ENCODE measurements at places on chromosomes 11 and 22. TPM values are rescaled to one million over a fixed set of nuclear protein-coding genes. Genes with fewer than 3 reads are reported as not detected.

DNA sequence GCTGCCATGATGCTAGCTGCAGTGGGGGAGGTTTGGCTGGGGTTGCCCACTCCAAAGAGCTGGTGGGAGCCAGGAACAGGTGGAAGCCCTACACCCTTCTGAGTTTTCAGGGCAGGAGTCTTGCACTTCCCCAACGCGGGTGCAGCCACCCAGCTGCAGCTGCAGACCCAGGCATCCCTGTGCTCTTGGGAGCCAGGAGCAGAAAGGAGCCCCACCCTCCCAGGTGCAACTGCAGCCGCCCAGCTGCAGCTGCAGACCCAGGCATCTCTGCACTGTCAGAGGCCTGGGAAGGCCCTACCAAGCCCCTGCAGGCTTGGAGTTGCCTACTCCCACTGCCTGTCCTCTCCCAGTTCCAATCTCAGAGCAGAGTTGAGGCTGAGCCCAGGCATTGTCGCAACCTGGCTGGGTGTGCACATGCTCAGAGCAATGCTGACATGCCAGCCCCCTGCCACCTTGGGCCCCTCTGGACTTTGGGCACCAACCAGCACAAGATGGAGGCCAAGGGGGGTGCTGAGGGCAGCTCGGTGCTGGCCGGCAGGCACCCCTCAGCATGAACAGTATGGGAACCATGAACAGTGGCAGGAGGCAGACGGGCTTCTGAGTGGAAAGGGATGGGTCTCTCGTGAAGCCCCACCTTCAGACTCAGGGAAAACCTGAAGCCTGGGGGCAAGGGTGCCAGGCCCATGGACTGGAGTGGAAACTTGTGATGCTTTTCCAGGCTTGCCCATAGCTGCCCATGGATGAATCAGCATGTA is 195.4 kb downstream of the DCDC1 start:
- DNase-seq = no peak

- no peak for DNase-seq
Observed at GRCh38 chr11:70705097-70705496, 306.8 kb downstream of the CTTN start.

DNA sequence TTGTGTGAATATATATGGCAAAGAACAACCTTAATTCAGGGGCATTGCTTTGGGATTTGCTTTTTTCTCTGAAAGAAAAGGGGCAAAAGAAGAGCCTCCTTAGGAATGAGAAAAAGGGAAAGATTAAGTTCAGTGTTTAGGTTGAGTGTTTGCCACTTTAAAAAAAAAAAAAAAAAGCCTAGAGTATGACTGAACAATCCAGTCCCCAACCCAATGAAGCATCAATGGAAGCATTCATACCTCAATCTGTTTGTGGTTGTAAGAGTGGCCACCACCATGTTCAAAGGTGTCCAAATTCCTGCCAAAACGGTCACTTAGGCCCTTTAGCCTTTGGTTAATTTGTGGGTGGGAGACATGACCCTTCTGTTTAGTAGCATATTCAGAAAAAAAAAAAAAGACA is 260.6 kb downstream of the SOX6 start:
- DNase-seq = no peak

DNA sequence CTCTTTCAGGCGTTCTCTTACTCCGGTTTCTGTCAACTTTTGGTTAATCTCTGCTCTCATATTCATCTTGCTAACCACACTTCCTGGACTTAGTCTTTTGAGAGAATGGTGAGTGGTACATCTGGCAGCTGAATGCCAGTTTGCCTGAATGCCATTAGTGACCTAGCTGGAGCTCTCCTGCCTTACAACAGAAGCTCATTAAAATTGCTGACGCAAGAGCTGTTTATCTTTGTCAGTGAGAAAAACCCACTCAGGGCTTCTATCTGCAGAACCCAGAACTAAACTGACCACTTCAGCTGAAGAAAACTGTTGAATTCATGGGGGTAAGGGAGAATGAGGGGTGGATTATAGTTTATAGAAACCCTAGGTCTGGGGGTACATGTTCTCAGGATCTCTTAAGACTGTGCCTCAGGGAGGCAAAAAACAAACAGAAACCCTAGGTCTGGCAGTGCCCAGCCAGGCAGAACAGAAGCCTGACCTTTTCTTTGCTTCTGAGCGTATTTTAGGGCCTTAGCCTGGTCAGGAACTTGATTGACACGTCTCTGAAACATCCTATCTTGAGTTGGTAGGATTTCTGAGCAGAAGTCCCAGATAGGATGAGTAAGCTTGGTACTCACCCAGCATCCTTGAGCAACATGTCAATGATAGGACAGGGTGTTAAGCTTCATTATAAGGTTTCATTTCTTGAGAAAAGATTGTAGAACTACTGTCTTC is 52.8 kb upstream of the YWHAH start:
- DNase-seq = no peak

DNA sequence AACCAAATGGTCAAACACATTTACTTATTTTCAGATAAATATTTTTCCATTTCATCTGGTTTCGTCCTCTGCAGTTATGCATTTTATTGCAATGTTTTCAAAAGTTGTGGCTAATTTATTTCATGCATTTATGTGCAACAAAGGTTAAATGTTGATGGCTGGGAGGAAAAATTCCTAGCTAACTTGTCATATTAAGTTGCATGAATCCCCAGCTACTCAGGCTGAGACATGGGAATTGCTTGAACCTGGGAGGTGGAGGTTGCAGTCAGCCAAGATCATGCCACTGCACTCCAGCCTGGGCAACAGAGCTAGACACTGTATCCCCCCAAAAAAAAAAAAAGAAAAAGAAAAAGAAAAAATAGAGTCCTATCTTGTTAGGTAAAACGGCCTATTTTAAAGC is 1862.4 kb upstream of the RAG2 start:
- peak; percentile 1 for DNase-seq

The CYP2D6 gene
- total RNA-seq = not detected

GRCh38 chr11:17296852-17297559 is 20.5 kb downstream of the NUCB2 start:
- DNase-seq = no peak

GRCh38 chr11:34143048-34143447 is 37.6 kb downstream of the NAT10 start:
- DNase-seq = no peak

DNA sequence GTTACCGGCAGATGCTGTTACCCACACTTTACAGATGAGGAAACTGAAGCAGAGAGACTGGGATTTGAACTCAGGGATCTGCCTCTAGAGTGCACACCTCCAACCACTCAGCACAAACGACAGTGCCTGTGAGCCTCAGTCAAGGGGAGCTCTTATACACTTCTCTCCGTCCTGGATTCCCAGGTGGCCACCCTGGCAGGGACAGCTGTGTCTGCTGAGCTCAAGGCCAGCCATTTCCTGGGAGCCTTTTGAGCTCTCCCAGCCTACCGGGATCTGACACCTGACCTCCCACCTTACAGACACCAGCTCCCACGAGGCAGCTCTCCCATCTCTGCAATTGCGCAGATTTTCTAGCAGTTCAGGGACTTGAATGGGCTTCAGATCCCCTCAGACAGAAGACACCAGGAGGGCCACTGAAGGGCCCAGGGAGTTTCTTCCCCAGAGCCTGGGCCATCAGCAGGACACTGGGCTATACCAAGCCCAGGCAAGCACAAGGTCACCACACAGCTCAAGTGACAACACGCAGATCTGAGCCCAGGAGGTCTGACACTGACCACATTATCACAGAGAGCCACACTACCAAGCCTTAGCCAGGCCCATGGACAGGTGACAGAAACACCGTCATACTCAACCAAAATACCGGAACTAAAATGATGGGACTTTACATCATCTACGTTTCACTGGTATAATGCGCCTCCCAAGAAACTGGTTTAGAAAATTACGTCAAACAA is 17.1 kb downstream of the PDGFB start:
- DNase-seq = no peak

DNA sequence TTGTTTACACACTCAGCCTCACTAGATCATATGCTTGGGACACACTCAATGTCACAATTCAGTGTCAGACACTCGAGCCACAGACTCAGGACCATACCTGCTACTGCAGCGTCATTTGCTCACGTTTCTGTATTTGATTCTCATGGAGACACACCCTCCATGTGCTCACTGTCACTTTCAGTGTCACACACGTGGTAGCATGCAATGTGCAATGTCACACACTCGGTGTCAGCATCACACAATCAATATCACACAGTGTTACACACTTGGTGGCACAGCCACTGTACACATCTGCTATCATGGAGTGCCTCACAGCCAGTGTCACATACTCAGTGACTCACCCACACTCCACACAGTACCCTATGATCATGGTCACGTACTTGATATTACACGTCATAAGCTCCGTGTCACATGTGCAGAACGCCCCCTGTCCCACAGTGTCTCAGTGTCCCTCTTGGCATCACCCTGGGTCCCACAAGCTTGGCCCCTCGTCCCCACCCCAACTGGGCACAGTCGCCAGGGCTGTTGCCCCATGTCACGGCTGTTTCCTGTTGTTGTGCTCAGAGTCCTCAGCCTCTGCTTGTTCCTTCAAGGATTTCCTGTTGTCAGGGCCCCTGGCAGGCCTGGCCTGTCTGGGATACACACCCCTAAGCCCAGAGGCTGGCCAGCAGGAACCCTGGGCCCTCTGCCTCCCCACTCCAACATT is 49.6 kb downstream of the PDE2A start:
- DNase-seq = no peak

DNA sequence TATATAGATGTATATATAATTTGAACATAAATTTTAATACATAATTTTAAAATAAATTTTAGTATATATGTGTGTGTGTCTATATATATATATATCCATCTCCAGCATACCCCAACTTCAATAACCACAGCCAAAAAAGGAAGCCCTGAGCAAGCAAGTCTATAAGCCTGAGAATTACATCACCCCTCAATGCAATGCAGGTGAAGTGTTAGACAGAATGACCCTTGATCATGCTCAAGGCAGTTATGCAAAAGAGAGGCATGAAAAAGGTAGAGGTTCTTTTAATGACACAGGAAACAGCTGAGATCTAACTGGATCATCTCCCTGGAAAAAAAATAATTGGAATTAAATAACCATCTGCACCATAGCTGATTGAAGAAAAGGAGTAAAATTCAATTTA is 557.9 kb upstream of the ANO5 start:
- DNase-seq = no peak

The DBX1 gene
- not detected for total RNA-seq

The SEPTIN3 gene
- not detected for total RNA-seq

DNA sequence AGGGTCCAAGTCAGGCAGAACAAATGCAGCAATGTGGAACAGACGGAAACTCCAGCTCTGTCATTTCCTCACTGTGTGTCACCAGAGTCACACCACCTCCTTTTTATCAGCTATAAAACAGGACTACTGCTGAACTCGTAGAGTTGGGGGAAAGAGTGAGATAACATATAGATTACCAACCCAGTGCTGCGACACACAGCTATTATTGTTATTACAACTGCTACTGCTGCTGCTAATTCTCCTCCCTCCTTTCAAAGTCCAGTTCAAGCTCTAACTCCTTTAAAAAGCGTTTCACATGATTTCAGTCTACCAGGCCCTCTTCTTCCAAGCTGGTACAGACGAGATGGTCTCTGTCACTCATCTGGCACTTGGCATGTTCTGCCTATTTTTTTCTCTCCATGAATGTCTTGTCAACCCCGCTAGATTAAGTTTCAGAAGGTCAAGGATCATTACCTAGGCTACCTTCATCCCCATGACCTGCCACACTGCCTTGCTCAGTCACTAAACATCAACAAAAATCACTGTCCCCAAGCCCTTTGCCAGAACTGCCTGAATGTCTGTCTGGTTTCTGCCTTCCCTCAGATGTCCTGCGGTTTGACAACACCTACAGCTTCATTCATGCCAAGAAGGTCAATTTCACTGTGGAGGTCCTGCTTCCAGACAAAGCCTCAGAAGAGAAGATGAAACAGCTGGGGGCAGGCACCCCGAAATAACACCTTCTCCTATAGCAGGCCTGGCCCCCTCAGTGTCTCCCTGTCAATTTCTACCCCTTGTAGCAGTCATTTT is 3.7 kb upstream of the MTFP1 start:
- no peak for DNase-seq

GRCh38 chr11:82046778-82047177 is 686.9 kb downstream of the FAM181B start:
- peak; percentile 76 for DNase-seq

The NOX4 gene
- 2.5 TPM for total RNA-seq

DNA sequence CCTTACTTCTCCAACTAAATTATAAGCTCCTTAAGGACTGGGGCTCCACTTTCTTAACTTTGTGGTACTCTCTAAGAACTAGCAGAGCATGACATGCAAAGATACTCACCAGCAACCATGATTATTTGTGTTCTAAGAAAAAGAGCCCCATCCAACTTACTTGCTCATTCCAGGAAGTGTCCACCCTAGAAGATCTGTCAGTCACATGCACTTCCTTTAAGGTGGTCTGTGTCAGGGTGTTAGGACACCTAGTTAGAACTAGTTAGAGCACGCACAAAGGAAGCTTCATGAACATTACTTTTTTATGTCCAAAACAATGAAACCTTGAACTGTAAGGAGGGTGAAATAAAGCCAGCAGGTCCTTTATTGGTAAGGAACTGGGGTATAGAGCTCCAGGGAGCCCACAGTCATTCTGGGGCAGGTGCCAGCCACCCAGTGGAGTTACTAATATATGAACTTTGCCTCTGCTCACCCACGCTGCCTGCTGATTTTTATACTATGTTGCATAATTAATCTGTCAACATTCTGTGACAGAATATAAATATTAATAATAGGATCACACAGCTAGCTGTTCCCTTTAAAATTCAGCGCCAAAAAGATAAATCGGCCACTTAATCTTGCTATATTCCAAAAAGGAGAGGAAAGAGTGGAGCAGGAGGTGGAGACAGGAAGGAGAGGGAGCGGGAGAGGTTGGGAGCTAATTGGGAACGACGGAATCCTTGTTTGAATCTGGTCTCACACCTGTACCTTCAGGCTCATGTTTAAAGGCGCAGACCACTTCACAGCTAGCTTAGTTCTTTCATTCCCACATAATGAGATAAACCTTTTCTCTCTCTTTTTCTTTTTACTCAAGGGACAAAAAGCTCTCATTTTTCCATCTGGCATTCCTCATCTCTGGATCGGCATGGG is 755.0 kb downstream of the OPCML start:
- DNase-seq = no peak

GRCh38 chr22:25449781-25450317 is 114.6 kb upstream of the GRK3 start:
- peak; percentile 16 for DNase-seq

GRCh38 chr11:69958308-69958707 is 119.8 kb upstream of the ANO1 start:
- peak; percentile 60 for DNase-seq

GRCh38 chr11:128519338-128519737 is 68.0 kb downstream of the ETS1 start:
- no peak for DNase-seq

GRCh38 chr22:18965526-18966421 is 29.7 kb upstream of the PRODH start:
- no peak for DNase-seq

GRCh38 chr22:37470087-37470445 is 16.1 kb downstream of the MFNG start:
- DNase-seq = no peak
